ENCODE measurements at places on chromosomes 13 and 19.

DNA sequence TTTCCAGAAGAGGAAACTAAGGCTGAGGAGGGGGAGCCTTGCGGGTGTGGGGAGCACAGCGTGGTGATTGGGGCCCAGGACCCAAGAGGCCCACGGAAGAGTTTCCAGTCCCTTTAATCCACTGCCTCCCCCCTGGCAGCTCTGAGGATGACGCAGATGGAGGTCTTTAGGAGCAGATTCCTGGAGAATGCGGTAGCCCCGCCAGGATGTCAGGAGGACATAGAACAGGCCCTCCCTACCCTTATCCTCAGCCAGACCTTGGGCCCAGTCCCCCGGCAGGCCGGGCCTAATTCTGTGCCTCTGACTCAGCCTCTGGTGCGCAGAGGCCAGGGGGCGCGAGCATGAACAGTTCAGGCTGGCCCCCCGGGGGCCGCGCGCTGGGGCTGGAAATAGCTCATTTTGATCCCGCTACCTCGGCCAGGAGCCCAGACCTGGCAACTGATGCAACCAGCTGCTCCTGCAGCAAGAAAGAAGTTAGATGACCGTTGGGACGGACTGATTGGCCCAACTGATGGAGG, 461 bp upstream of the HSPB6 start:
- no peak overlapping the region for H3K27ac ChIP-seq
- H3K4me1 ChIP-seq: peaks cover 35% of the 10 kb centered on the region
- H3K36me3 ChIP-seq: peaks cover 4% of the 10 kb centered on the region
- DNase-seq: peak; percentile 28
- H3K27me3 ChIP-seq: no peaks in the 10 kb centered on the region

GRCh38 chr13:36445278-36445677, 13.0 kb downstream of the CCNA1 start:
- no peaks in the 10 kb centered on the region for H3K27me3 ChIP-seq
- no peak overlapping the region for H3K27ac ChIP-seq
- H3K4me1 ChIP-seq: no peaks in the 10 kb centered on the region
- H3K4me3 ChIP-seq: no peak overlapping the region
- H3K36me3 ChIP-seq: no peaks in the 10 kb centered on the region

DNA sequence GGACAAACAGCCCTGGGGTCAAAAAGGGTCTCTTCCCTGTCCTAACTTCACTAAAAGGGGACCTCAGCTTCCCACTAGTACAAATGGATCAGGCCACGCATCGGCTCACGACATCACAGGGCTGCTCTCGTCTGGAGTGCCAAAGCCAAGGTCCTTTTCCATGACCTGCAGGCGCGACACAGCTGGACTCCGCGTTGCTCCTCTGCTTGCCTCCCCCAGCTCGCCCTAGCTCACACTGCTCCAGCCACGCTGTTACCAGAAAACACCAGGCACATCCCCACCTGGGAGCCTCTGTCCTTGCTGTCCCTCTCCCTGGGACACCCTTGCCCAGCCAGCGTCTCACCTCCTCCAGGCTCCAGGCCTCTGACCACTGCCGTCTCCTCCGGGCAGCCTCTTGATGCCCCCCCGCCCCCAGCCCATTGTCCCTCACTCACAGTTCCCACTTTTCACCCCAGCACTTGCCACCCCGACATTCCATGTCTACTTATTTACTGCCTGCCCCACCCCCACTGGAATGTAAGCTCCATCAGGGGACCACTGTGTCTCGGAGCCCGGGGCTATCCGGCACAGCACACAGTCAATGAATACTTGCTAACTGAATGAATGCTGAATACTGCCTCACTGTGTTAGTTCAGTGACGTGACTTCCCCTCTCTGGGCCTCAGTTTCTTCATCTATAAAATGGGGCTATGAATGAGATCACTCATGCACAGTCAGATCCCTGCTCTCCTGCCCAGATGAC, 20.7 kb downstream of the AKT2 start:
- H3K4me3 ChIP-seq: no peak overlapping the region
- DNase-seq: no peak
- no peak overlapping the region for H3K27ac ChIP-seq
- H3K27me3 ChIP-seq: no peaks in the 10 kb centered on the region

- no peaks in the 10 kb centered on the region for H3K27me3 ChIP-seq
- DNase-seq: no peak
- H3K27ac ChIP-seq: no peak overlapping the region
- no peaks in the 10 kb centered on the region for H3K4me1 ChIP-seq
Measured at GRCh38 chr19:54574051-54574450, 461 bp downstream of the LILRA2 start.

DNA sequence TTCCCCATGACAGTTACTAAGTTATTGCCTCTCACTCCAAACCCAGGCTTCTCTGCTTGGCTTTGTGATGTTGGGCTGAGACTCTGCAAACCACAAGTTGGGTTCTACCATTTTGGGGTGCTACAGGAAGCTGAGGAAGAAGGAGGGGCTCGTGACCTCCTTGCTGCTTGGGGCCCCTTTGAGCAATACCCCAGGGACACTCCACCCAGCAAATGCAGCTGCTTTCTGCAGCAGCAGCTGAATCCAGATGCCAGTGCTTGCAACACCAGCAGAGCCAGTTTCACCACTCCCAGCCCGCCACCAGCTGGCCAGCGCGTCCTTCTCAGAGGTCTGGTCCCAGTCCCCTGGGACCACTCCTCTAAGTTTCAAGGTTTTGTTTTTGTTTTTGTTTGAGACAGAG, 22.0 kb upstream of the UBAC2 start:
- peaks cover 24% of the 10 kb centered on the region for H3K4me1 ChIP-seq
- no peak for DNase-seq
- H3K27me3 ChIP-seq: no peaks in the 10 kb centered on the region

DNA sequence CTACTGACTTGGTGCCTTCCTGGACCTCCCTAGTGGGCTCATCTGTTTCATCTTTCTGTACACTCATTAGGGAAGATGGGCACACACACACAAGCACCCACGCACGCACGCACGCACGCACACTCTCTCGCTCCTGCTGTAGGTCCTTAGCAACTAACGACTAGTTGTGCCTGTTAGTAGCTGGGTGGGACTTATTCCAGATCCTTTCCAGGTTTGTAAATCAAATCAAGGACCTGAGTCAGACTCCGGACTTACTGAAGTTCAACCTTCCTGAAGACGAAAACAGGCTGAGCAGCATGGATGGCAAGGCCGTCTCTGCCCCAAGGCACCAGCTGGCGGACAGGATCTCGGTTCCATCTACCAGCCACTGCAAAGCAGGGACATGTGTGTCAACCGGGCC, 76.2 kb downstream of the SLC15A1 start:
- no peak overlapping the region for H3K27ac ChIP-seq
- no peaks in the 10 kb centered on the region for H3K4me1 ChIP-seq
- DNase-seq: no peak
- no peaks in the 10 kb centered on the region for H3K36me3 ChIP-seq
- no peak overlapping the region for H3K4me3 ChIP-seq

DNA sequence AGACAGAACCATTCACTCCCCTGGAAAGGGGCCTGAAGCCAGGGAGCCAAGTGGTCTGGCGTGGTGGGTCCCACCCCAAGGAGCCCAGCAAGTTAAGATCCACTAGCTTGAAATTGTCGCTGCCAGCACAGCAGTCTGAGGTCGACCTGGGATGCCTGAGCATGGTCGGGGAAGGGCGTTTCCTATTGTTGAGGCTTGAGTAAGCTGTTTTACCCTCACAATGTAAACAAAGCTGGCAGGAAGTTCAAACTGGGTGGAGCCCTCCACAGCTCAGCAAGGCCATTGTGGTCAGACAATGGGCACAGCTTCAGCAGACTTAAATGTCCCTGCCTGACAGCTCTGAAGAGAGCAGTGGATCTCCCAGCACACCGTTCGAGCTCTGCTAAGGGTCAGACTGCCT, 195.6 kb upstream of the DACH1 start:
- H3K27me3 ChIP-seq: no peaks in the 10 kb centered on the region
- no peak overlapping the region for H3K27ac ChIP-seq
- H3K4me3 ChIP-seq: no peak overlapping the region
- DNase-seq: no peak
- H3K36me3 ChIP-seq: no peaks in the 10 kb centered on the region
- H3K4me1 ChIP-seq: no peaks in the 10 kb centered on the region

DNA sequence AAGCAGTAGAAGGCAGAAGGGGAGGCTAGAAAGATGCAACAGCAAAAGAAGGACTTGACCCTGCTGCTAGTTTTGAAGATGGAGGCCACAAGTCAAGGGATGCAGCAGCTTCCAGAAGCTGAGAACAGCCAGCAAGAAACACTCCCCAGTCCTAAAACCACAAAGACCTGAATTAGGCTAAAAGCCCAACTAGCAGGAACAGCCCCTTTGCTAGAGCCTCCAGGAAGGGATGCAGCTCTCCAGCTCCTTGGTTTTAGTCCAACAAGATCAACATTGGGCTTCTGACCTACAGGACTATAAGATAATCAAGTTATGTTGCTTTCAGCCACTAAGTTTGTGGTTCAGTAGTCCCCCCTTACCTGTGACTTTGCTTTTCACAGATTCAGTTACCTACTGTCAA, 10.5 kb upstream of the LATS2 start:
- no peak overlapping the region for H3K4me3 ChIP-seq
- no peak overlapping the region for H3K27ac ChIP-seq
- peaks cover 6% of the 10 kb centered on the region for H3K4me1 ChIP-seq
- H3K27me3 ChIP-seq: no peaks in the 10 kb centered on the region

DNA sequence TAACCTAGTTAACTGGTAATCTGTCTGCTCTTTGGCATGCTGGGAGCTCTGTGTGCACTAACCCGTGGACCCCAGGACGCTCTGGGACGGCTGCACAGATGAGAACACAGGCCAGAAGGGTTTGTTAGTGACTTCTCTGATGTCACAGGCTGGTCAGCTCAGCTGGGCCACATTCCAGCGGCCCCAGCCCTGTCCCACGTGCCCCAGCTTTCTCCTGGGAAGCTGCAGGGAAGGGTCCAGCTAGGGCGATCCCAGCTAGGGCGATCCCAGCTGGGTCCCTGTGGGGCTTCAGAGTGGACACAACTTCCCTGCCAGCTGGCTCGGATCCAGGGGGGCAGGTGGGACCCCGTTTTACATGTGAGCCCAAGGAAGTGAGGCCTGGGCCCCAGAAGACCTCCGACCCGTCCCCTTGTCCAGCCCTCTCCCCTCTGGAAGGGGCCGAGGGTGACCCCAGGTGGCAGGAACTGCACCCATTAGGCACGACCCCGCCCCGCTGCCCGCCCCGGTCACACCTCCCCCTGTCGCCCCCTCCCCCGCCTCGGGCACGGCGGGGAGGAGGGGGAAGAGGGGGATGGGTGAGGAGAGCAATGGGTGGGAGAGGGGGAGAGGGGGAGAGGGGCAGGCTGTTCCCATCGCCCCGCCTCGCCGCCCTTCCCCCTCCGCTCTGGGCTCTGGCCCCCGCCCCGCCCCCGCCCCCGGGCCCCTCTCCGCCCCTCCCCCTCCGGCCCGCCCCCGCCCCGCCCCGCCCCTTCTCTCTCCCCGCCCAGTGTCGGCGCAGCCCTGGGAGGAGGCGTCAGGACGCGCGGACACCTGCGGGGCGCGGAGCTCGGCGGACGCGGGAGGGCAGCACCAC, 75.2 kb upstream of the MCF2L start:
- H3K4me1 ChIP-seq: no peaks in the 10 kb centered on the region
- H3K27ac ChIP-seq: no peak overlapping the region
- H3K36me3 ChIP-seq: no peaks in the 10 kb centered on the region
- H3K27me3 ChIP-seq: peaks cover 6% of the 10 kb centered on the region

DNA sequence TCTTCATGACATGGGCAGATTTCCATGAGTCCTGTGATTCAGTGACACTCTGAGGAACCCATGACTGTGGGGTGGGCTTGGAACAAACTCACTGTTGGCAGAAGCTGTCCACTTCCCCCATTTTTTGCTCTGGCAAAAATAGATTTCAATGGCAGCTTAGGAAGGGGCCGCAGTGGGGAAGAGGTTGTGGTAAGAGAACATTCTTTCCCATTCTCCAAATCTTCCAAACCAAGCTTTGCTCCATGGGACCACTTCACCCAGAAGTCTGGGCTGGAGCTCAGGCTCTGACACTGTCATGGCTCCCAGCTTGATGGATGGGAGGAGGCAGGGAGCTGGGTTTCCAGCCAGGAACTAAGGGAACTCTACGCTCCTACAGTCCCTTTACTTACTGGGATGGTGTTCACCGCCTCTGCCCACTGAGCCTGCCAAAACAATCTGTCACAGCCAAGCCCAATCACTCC, 24.9 kb upstream of the MEDAG start:
- H3K4me1 ChIP-seq: no peaks in the 10 kb centered on the region
- no peaks in the 10 kb centered on the region for H3K36me3 ChIP-seq
- H3K27ac ChIP-seq: no peak overlapping the region
- no peaks in the 10 kb centered on the region for H3K27me3 ChIP-seq
- no peak overlapping the region for H3K4me3 ChIP-seq
- no peak for DNase-seq

DNA sequence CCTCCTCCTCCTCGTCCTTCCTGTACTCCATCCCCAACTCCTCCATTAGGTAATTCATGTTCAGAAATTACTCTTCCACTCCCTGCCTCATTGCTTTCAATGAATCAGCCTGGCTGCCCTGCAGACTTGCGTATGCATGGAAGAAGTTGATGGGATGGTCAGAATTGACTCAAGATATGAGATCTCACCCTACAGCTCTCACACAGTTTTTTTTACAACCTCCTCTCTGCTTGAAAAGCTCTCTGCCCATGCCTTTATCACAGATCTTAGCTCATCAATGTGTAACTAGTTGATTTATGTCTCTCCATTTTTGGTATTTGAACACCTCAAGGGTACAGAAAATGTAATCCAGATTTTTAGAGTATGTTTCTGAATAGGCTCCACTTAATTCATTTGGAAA, 506.9 kb downstream of the TBC1D4 start:
- no peak for DNase-seq
- H3K27ac ChIP-seq: no peak overlapping the region
- no peaks in the 10 kb centered on the region for H3K36me3 ChIP-seq
- H3K4me1 ChIP-seq: no peaks in the 10 kb centered on the region
- H3K27me3 ChIP-seq: no peaks in the 10 kb centered on the region

DNA sequence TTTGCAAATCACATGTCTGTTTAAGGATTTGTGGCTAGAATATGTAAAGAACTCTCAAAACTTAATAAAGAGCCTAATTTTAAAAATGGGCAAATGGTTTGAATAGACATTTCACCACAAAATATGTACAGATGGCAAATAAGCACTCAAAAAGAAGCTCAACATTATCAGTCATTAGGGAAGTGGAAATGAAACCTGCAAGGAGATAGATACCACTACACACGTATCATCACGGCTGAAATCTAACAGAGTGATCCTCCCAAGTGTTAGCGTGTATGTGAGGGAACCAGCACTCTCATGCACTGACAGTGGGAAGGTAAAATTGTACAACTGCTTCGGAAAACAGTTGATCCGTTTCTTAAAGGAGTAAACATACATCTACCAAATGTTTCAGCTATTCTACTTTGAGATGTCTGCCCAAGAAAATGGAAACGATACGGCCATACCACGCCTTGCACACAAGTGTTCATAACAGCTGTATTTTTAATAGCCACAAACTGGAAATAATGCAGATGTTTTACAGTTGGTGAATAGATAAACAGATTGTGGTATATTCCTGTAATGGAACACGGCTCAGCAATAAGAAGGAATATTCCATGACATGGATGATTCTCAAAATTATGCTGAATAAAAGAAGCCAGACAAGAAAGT, 14.5 kb downstream of the ARHGEF7 start:
- no peaks in the 10 kb centered on the region for H3K4me1 ChIP-seq
- H3K27ac ChIP-seq: no peak overlapping the region
- no peak for DNase-seq
- no peaks in the 10 kb centered on the region for H3K27me3 ChIP-seq

Measured in naive thymus-derived CD4-positive, alpha-beta T cell (primary cell).